B cell (primary cell): ENCODE measurements at places on chromosomes 2 and 18. TPM values are rescaled to one million over a fixed set of nuclear protein-coding genes. Genes with fewer than 3 reads are reported as not detected.

The PAX8 gene
- total RNA-seq: 0.64 and 1.2 TPM in 2 replicates

GRCh38 chr18:73942081-73942625, 205.5 kb downstream of the FBXO15 start:
- no peaks in the 10 kb centered on the region for H3K4me1 ChIP-seq
- H3K27ac ChIP-seq: no peak overlapping the region
- no peak for DNase-seq
- no peak overlapping the region for H3K4me3 ChIP-seq

- H3K27ac ChIP-seq: no peak overlapping the region
- H3K4me1 ChIP-seq: peaks cover 25% of the 10 kb centered on the region
- no peaks in the 10 kb centered on the region for H3K27me3 ChIP-seq
- peaks cover 44% of the 10 kb centered on the region for H3K36me3 ChIP-seq
- H3K4me3 ChIP-seq: no peak overlapping the region
Measured at GRCh38 chr18:77073336-77074093, 59.1 kb downstream of the MBP start.

- no peaks in the 10 kb centered on the region for H3K27me3 ChIP-seq
- H3K4me3 ChIP-seq: no peak overlapping the region
Measured at GRCh38 chr2:210663631-210664089, 107.3 kb downstream of the CPS1 start.

- no peak overlapping the region for H3K4me3 ChIP-seq
- H3K36me3 ChIP-seq: no peaks in the 10 kb centered on the region
- DNase-seq: no peak
- no peaks in the 10 kb centered on the region for H3K4me1 ChIP-seq
Measured at GRCh38 chr2:95384854-95385569, 17.5 kb upstream of the FAHD2A start.

GRCh38 chr2:141569941-141570340, 560.9 kb downstream of the LRP1B start:
- no peak overlapping the region for H3K4me3 ChIP-seq
- H3K27ac ChIP-seq: no peak overlapping the region
- no peak for DNase-seq
- H3K4me1 ChIP-seq: no peaks in the 10 kb centered on the region
- H3K27me3 ChIP-seq: no peaks in the 10 kb centered on the region

DNA sequence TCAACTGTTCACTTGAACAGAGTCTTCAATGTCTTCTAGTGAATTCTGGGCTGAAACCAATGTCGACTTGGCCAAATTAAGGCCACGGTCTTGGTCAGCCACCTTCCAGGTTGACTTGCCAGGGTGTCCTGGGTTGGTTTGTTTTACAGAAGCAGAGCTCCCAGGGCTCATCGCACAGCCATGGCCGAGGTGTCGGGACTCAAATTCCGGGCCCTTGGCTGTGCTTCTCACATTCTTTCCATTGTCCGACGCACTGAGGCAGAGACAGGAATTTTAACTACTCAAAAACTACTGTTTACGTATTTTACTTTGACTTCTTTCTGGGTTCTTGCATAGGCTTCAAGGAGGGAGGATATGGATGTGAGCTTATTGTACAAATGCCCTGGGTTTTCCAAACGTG, 51.7 kb downstream of the HPCAL1 start:
- H3K27ac ChIP-seq: no peak overlapping the region
- H3K27me3 ChIP-seq: no peaks in the 10 kb centered on the region
- peaks cover 13% of the 10 kb centered on the region for H3K4me1 ChIP-seq
- H3K4me3 ChIP-seq: no peak overlapping the region
- no peak for DNase-seq
- H3K36me3 ChIP-seq: no peaks in the 10 kb centered on the region

GRCh38 chr18:44770641-44771040, 90.0 kb downstream of the SETBP1 start:
- H3K27ac ChIP-seq: no peak overlapping the region
- DNase-seq: no peak
- H3K36me3 ChIP-seq: peaks cover 4% of the 10 kb centered on the region
- peaks cover 76% of the 10 kb centered on the region for H3K4me1 ChIP-seq
- no peaks in the 10 kb centered on the region for H3K27me3 ChIP-seq
- H3K4me3 ChIP-seq: no peak overlapping the region
